Effector memory CD4-positive, alpha-beta T cell (primary cell): ENCODE measurements at places on chromosomes 11 and 22.

DNA sequence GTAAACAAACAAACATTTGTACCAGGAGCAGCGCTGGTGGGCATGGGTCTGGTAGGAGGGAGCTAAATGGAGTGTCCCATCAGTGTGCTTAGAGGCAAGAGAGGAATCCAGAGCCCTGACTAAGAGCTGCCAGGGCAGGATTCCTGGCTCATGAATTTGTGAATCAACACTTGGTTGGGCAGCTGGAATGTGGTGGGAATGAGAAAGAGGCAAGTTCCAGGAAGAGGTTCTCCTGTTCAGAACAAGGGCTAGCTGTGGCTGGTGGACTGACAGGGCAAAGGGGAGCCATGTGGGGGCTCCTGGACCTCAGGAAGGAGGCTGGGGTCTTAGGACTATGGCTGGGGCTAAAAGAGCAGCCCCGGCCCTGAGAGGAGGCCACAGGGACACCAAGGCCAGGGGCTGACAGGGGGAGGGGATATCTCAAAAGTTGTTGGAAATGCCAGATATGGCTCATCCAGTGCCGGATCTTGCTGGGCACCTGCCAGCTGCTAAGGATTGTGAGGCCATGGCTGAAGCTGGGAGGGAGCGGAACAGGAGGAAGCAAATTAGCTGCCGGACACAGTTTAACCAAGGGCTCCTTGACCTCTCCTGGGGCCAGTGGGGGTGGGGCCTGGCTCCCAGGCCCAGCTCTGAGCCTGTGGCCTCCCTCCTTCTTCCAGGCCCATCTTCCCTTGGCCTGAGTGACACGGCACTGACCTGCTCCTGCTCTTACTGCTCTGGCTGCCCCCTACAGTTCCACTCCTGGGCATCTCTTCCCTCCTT lies 14.6 kb upstream of the P2RY6 start:
- no peak for DNase-seq

DNA sequence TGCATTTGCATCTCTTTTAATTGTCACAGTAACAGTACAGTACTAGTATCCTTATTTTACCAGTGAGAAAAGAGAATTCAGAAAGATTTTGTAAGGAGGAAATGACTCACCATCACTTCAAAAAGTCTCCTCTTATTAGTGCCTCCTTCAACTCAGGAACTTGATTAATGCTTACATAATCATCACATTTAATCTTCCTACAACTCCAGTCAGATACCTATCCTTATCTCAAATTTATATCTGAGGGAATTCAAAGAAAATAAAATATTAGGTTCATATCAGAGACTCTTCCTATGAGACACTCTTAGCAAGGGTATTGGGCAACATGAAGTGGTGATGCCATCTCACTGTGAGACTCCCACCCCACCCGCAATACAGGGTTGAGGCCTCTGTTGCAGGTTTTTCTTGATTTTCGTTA lies 26.1 kb upstream of the CTSC start:
- DNase-seq, result no peak

- DNase-seq, result peak; percentile 78
Measured at GRCh38 chr11:44911029-44911814, 39.5 kb downstream of the TP53I11 start.

- no peak for DNase-seq
Measured at GRCh38 chr22:49601614-49602321, 225.9 kb downstream of the BRD1 start.

DNA sequence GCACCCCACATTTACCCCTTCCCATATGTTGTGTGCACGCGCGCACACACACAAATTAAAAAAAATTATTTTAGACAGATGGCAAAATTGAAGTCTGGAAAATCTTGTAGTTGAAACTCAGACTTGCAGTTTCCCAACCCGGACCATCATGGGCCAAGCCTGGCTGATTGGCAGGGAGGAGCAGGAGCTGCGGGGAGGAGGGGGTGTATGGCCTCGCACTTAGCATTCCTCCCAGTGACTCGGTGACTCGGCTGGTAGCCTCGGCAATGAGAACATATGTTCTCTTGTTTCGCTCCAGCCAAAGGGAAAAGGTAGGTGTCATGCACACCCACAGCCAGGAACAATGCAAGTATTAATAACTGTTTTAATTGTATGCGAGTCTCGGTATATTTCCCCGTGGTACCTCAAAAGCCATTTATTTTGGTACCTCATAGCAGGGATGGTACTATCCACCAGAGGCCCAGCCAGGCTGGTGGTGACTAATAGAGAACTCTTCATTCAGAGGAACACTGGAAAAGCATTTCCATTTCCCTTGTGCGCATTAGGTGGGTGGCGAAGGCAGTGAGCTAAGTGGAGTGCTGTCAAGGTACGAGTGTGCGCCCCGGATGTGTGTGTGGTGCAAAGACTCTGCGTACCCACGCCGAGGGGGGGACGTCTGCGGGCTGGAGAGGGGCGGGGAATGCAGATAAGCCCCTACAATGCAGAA lies 92.5 kb downstream of the DSCAML1 start:
- DNase-seq, result no peak

DNA sequence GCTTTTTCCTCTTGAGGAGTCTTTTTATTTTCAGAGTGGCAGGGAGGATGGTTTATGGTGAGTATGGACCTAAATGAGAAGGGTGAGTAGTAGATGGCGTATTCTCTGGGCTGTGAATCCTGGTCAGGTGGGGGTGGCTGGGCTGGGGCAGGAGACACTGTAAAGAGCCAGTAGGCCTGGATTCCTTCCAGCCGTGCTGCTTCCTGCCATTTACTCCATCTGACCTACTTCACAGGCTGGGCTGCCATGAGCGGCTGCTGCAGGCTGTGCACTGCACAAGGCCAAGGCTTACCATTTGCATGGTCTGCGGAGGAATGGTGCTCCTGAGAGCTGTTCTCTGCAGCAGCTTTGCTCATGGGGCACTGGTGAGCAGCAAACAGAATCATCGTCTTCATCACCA lies 297.6 kb downstream of the KIRREL3 start:
- no peak for DNase-seq

GRCh38 chr11:16612566-16613261 lies 125.7 kb upstream of the C11orf58 start:
- DNase-seq, result no peak

- no peak for DNase-seq
Measured at GRCh38 chr11:74175920-74176319, 4.8 kb downstream of the PPME1 start.

DNA sequence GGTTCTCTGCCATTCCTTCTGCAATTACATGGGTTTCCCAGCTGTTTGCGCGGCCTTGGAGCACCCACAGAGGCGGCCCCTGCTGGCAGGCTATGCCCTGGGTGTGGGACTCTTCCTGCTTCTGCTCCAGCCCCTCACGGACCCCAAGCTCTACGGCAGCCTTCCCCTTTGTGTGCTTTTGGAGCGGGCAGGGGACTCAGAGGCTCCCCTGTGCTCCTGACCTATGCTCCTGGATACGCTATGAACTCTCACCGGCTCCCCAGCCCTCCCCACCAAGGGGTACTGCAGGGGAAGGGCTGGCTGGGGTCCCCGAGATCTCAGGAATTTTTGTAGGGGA lies 2.6 kb downstream of the RCE1 start:
- no peak for DNase-seq

- DNase-seq, result no peak
Measured at GRCh38 chr22:48574776-48575617, 1252.7 kb downstream of the BRD1 start.

GRCh38 chr22:36017651-36018091 lies 11.0 kb downstream of the RBFOX2 start:
- DNase-seq, result no peak

DNA sequence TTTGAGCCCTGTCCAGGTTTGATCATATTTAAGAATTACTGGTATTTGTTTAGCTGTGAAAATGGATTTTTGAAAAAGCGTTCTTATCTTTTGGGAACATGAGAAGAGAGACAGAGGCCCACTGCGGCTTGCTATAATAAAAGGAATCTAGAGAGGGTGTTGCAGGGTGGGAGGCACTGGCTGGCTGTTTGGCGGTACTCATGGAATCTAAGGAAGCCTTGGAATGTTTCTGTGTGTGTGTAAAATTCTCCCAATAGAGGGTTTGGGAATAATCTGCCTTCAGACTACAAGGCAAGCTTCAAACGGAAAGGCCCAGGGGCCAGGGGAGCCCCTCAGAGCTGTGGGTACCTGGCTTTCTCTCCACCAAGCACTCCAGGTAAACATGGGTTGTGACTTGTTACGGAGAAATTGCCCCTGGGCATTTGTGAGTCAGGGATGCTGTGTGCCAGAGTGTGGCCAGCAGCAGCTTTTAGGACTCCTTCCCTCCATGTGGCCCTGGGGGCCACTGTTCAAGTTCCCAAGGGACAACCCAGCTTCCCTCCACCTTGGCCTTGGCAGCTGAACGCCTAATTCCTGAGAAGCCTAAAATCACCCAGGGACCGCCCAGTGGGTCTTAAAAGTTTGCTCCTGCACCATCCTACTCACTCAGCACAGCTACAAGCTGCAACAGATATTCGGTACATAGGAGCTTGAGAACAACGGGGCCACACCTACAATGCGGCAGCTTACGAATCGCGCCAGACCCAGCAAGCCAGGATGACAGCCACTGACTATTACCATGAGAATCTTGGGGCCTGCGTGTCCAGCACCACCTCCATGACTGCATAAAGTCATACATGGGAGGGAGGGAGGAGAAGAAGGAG lies 14.1 kb upstream of the SYT8 start:
- no peak for DNase-seq

DNA sequence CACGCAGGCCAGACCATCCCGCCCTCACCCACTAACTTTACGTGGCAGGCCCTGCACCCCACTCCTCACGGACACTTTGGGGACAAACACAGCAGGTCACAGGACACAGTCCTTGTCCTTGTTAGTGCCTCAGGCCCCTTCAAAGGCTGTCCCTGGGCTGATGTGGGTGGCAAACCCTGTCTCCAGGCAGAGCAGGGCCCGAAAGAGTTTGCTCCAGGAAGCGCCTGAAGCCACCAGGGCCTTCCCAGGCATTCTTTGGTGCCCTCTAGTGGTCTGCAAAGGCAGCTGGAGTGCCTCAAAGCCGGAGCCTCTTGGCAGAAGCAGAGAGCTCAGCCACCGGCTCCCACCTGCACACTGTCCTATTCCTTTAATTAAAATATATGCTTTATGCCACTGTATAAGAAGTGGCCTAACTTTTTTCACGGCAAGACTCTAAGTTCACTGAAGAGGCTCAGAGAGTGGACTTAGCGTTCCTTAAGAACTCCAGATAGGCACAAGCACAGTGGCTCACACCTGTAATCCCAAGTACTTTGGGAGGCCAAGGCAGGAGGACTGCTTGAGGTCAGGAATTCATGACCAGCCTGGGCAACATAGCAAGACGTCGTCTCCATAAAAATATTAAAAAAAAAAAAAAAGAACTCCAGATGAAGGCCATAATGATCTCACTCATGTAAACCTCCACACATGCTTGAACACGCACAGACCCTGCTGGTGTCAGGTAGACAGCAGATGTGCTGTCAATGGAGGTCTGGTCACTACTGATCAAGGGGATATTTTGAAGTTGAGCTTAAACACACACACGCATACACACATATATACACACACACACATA lies 11.1 kb downstream of the TXN2 start:
- peak; percentile 73 for DNase-seq

- no peak for DNase-seq
Measured at GRCh38 chr22:46057246-46058090, 80.5 kb upstream of the WNT7B start.

DNA sequence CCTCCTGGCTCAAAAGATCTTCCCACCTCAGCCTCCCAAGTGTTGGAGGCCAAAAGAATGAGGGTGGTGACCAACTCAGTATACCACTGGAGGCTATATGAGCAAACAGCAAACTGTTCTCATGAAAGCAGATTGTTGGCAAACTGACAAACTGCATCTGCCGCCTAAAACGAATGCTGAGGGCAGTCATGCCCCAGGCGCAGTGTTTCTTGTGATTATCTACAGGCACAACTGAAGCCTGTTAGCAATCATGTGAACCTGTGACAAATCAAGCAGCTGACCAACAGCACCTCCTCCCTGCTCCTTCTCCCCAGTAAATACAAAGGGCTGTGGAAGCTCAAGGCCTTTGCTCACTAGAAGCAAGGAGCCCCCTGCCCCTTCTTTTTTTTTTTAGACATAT lies 47.8 kb downstream of the BTBD10 start:
- no peak for DNase-seq

- no peak for DNase-seq
Measured at GRCh38 chr11:11003226-11003625, 145.4 kb upstream of the ZBED5 start.

DNA sequence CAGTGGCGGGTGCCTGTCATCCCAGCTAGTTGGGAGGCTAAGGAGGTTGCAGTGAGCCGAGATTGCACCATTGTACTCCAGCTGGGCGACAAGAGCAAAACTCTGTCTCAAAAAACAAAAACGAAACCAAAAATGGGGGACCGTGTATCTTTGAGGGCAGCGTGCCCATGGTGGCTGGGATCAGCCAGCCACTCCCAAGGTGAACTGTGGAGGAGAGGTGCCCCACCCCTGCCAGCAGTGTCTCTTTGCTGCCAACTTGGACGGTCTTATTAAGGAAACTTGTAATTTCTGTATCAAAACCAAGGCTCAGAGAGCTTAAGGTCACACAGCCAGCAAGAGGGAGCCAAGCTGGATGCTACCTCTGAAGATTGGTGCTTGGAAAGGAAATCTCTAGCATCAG lies 147.7 kb downstream of the CACNA1I start:
- DNase-seq, result no peak

DNA sequence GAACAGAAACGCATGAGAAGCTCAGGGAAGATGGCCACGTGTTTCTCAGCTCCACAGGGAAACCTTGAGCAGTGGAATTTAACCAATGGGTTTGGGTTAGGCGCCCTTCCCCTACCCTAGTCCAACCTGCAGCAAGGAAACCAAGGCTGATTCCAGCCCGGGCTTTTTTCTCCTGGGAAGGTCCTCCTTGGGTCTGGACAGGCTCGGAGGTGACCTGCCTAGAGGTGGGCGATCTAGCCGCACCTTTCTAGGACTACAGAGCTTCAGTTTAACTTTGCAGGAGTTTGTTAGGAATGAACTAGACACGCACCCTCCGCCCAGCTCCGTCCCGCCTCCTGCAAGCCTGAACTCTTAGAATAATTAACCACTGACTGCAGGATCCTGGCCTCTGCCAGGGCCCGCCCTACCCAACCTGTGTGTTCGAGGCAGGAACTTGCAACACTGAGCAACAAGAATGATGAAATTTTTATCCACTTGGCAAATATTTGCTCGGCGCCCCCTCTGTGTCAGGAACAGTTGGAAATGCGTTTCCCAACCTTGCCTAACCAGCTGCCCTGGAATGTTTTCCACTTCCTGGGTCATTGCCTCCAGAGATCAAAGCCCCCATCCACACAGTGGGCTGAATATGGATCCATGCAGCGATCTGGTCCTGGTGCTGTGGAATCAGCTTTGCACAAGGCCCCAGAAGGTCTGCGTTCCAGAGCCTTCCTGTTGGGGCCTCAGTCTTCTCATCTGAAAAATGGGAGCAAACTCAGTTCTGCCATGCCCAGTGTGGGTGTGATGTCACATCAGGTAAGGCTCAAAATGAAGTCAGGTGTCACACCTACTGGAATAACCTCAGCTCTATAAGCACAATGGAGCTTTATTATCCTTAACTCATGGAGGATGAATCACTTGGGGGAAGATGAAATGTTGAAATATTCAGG lies 13.3 kb downstream of the MPST start:
- no peak for DNase-seq
